ENCODE measurements at places on chromosomes 3 and 15.

- DNase-seq = no peak
Observed at GRCh38 chr3:106825962-106826605, 551.2 kb upstream of the CCDC54 start.

- no peak for DNase-seq
Observed at GRCh38 chr3:152193673-152194267, 75.0 kb upstream of the MBNL1 start.

DNA sequence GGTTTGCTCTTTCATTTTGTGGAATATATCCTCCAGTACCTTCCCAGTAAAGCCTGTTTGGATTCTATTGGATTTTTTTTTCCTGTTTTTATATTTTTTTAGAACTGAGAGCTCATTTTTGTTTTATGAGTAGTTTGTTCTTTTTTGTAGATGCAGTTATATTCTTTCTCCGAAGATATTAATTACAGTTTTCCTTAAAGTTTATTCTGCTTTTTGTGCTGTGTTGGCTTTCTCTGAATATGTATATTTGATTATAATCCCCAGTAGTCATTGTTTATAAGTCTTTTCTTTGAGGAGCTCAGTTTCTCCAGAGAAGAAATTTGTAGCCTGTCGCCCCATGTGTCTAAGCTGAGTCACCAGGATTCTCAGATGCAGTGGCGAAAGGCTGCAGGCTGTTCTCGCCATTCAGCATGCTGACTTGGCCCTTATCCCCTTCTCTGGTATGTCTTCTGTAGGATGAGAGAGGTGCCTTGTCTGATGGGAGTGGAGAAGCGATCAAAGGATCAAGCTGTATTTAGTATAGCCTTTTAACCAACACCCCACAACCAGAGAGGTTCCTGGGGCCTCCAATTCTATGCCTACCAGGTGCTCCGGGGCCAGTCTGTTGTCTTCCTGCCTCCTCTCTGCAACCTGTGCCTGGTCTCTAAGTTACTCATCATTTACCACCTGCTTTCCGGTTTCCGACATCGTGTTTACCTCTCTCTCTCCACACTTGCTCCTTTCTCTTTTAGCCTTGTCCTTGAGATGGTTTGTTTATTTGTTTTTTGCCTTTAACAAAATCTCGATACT, 31.7 kb upstream of the MFSD1 start:
- no peak for DNase-seq

DNA sequence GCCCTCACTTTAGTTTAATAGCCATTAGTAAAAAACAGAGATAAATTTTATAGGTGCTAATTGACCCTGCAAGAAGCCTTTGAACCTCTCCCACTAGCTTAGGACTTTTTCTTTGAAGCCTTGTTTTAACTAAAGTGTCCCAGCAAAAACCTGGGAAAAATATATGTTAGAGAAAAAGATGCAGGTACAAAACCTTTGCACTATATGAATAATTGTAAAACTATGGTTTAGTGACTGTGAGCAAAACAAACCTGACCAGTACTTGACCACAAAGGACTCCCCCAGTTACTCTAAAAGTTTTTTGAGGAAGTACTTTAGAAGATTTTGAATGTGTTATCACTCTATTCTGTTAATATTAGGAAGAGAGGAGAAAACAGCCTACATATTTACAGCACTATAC, 123.3 kb upstream of the TP63 start:
- no peak for DNase-seq

- no peak for DNase-seq
Observed at GRCh38 chr3:179716811-179717210, 64.0 kb downstream of the USP13 start.

- DNase-seq = peak; percentile 83
Observed at GRCh38 chr3:106699122-106699521, 678.1 kb upstream of the CCDC54 start.

GRCh38 chr15:76533995-76534394, 197.4 kb downstream of the ISL2 start:
- DNase-seq = peak; percentile 0

- no peak for DNase-seq
Observed at GRCh38 chr3:149000206-149000745, 8.9 kb downstream of the GYG1 start.

DNA sequence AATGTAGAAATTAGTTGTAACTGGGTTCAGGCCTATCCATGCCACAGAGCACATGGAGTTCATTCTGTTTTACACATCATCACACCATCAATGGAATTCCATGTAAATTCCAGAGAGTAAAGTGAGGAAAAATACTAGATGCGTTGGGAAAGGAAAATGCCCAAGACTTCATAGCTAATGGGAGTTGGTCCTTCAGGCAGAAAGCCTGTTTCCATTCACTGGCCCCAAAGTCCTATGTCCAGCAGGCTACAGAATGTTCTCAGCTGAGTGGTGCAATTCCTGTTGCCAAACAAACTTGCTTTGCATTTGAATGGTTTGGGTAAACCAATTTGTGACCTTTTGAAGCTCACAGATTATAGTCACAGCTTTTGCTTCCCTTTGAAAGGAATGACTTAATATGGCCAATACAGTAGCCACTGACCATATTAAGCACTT, 164.6 kb upstream of the PFN2 start:
- DNase-seq = no peak

Measured in NCI-H748 treated with DMSO at 0.1 percent for 48 hours (cell line).